ENCODE measurements at places on chromosomes 5 and 9. TPM values are rescaled to one million over a fixed set of nuclear protein-coding genes. Genes with fewer than 3 reads are reported as not detected.

The TNIP1 gene
- 120 TPM for total RNA-seq

The CTNND2 gene
- not detected for total RNA-seq

The DMRT3 gene
- not detected for total RNA-seq

The NR2F1 gene
- total RNA-seq, result 87.2 TPM

The TAF11L10 gene
- total RNA-seq, result not detected

The FIBCD1 gene
- 2.4 TPM for total RNA-seq

Measured in placental pericyte (primary cell).